ENCODE measurements at places on chromosomes 5 and 9. TPM values are rescaled to one million over a fixed set of nuclear protein-coding genes. Genes with fewer than 3 reads are reported as not detected.

ATP6V0E1 gene
- polyA plus RNA-seq = 162 TPM

DNA sequence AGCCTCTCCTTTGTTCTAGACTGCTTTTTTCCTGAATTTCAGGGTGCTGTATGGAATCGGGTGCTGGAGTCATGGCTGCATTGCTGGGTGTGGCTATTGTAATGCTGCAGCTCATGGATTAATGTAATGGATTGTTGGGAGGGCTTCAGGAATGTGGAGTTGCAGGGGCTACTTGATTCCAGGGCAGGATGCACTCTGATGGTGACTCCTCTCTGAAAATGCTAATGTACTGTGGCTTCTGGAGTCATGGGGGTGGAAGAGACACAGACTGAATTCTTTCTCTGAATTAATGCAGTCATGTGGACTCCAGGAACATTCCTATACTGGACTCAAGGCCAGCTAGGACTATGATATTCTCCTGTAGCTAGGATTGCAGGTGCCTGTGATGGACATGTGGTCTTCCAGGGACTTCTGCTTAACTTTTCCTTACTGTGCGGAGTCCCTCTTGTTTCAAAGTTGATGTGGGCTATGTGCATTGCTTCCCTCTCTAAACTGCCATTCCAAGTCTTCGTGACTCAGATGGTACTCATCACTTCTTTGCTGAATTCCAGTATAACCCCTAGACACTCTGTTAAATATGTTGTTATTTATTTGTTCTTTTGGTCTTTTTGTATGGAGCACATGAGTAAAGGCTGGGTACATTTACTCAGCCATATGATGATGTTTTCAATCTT lies 396.2 kb downstream of the KCTD16 start:
- DNase-seq = no peak

GRCh38 chr5:59685793-59686192 lies 207.7 kb downstream of the PDE4D start:
- DNase-seq = no peak

LHX2 gene
- 0.10 TPM for polyA plus RNA-seq

LTC4S gene
- 4.6 TPM for polyA plus RNA-seq

- no peak for DNase-seq
Observed at GRCh38 chr5:6786786-6787495, 73.7 kb downstream of the TENT4A start.

NRARP gene
- polyA plus RNA-seq = 7.6 TPM

- no peak for DNase-seq
Observed at GRCh38 chr9:93809204-93809940, 145.8 kb downstream of the BARX1 start.

DNA sequence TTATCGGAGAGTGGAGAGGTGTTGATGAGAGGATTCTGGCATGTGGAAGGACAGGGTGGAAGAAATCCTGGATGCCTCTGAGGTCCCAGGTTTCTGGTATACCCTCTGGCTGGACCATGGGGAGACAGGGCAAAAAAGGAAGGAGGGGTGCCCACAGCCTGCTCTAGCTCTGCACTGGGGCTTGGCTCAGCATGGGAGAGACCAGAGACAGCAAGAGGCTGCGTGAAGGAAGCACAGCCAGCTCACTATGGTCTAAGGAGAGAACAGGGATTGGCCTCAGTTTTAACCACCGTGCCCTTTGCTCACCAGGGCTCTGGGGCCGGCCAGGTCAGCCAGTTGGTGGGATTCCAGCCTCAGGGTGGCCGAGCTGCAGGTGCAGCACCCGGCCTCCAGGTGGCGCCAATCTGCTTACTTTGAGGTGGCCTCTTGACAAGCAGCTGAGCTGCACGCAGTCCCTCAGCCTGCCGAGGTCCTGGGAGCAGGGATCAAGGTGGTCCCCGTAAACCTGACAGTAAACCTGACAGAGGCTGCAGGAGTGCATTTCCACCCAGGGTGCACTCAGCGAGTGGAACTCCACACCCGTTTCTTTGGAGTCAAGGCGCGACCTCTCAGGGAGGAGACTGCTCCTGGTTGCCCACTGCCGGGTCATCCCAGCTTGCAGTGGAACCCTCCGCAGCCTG lies 25.0 kb upstream of the SPTLC1 start:
- no peak for DNase-seq

GRCh38 chr5:142316051-142316450 lies 8.8 kb downstream of the SPRY4 start:
- no peak for DNase-seq

DNA sequence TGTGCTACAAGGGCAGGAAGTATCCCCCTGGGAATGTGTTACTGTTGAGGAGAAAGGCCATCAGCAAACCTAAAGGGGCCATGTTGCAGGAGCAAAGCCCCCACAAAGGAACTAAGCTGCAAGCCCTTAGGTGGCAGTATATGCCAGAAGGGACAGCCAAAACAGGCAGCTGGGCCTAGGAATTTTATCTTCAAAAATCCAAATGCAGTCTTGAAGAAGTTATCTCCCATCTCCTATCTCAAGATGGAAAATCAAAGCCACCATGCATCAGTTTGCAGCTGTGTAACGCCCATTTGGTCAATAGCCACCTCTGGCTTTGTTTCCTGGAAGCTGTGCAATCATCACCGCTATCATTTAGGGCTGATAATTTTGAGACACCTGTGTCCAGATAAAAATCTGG lies 400.3 kb downstream of the ARHGEF28 start:
- no peak for DNase-seq

DNA sequence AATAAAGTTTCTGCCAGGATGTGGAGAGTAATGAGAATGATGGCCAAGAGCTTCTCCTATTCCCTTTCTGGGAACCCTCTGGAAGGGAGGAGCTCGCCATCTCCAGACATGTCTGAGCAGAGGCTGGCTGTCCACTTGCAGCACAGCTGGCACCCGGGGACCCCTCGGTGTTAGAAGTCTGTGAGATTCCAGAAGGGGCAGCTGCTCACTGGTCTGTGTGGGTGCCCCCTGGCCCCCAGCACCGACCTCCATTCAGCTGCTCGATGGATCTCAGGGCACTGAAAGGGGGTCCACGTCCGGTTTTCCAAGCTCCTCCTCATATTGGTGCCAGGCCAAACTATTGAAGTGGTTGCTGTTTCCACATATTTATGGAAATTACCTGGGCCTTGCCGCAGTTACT lies 3.6 kb upstream of the FAM163B start:
- no peak for DNase-seq

FANCC gene
- polyA plus RNA-seq = 13.4 TPM

DNA sequence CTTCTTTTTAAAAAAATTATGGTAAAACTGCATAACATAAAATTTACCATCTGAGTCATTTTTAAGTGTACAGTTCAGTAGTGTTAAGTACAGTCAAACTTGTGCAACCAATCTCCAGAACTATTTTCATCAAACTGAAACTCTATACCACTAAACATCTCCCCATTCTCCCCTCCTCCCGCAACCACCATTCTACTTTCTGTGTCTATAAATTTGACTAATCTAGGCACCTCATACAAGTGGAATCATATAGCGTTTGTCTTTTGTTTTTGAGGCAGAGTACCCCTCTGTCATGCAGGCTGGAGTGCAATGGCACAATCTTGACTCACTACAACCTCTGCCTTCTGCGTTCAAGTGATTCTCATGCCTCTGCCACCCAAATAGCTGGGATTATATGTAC lies 24.0 kb upstream of the EBF1 start:
- no peak for DNase-seq

RUSC2 gene
- 18.0 TPM for polyA plus RNA-seq

DNA sequence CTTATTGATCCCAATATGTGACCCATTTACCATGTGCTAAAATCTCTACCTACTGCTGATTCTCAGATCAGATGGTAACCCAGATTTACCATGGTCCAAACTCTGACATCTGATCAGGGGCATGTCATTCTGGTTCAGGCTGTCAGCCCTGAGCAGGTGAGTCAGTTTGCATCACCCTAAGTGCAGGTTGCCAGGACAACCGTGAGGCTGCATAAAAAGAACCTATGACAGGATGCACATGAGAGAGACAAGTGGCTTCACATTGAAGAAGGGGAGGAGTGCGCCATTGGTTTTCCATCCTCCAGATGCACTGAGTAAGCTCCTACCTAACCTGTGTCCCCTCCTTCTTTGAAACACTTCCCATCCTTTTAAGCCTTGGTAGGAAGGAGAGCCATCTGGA lies 801 bp upstream of the PRSS3 start:
- DNase-seq = no peak

KCNIP1 gene
- 11.0 TPM for polyA plus RNA-seq

TICAM2 gene
- 2.5 TPM for polyA plus RNA-seq

TMEM215 gene
- polyA plus RNA-seq = 0.24 TPM

- peak; percentile 33 for DNase-seq
Observed at GRCh38 chr5:112186401-112186990, 232.6 kb downstream of the EPB41L4A start.

GRCh38 chr5:173733831-173734501 lies 117.5 kb upstream of the BOD1 start:
- DNase-seq = no peak

GRCh38 chr9:94908011-94908563 lies 181.6 kb downstream of the AOPEP start:
- no peak for DNase-seq

DNA sequence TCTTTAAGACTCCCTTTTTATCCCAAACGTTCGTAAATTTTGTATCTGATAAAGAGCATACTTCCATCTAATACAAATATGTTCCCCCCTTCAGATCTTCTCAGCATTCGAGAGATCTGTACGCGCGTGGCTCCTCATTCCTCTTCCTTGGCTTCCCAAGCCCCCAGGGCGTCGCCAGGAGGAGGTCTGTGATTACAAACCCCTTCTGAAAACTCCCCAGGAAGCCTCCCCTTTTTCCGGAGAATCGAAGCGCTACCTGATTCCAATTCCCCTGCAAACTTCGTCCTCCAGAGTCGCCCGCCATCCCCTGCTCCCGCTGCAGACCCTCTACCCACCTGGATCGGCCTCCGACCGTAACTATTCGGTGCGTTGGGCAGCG lies 19.9 kb downstream of the CDKN2A start:
- DNase-seq = no peak

ABCA2 gene
- polyA plus RNA-seq = 33.6 TPM

DNA sequence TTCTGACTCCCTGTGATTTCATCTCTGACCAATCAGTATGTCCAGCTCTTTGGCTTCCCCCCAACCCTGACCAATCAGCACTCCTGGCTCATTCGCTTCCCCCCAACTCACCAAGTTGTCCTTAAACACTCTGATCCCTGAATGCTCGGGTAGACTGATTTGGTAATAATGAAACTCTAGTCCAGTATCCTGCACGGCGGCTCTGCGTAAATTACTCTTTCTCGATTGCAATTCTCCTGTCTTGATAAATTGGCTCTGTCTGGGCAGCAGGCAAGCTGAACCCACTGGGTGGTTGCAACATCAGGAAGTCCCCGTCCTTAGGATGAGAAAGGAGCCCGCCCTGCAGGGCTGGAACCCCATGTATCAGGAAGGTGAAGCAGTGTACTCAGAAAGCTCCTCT lies 10.4 kb downstream of the FCN2 start:
- no peak for DNase-seq

KLF4 gene
- 9.2 TPM for polyA plus RNA-seq

IFNA5 gene
- polyA plus RNA-seq = not detected

TIFAB gene
- polyA plus RNA-seq = 0.18 TPM

DNA sequence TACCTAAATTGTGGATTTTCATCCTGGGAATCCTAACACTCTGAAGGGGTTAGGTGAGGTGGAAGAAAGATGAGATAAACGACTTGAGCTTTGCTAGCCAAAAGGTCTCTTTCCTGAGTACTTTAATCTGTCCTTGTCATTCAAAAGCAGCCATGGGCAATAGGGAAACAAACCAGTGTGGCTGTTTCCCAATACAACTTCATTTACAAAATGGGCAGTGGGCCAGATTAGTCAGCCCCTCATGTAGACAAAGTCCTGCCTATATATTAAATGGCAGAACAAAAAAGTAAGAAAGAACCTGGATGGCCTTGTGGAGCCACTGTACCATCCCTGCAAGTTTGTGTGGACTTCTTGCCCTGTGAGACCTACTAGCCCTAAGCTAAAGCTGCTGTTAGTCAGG lies 51.0 kb upstream of the NFIL3 start:
- DNase-seq = no peak

CRHBP gene
- 18.4 TPM for polyA plus RNA-seq

GRCh38 chr9:91247278-91247677 lies 114.4 kb downstream of the AUH start:
- no peak for DNase-seq

GRCh38 chr9:122151267-122151828 lies 8.2 kb downstream of the NDUFA8 start:
- DNase-seq = no peak

DNA sequence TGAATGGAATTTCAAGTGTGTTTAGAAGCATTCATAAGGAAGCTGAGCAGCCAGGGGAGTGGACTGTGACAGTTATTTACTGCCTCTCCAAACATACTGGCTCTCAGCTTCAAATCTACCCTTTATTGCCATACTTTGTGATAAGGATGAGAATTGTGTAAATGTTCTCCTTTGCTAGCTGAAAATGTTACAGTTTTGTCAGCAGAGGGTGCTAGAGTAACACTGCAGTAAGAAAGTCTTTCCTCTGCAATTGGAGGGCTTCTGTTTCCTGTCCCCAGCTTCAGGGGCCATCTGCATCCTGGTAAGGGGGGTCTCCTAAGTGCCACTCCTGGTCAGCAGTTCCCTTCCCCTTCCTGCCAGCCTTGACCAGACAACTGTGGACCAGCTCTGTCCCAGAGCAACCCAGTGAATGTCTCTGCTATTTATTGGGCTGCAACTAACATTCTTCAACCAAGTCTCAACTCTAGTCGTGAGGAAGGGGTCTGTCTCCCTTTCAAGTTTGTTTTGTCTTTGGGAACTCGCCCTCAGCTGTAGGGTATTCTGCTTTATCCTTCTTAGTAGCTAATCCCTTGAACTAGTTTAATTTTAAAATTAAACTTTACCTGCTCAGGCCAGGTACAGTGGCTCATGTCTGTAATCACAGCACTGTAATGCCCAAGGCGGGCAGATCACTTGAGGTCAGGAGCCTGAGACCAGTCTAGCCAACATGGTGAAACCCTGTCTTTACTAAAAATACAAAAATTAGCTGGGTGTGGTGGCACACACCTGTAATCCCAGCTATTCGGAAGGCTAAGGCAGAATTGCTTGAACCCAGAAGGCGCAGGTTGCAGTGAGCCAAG lies 45.3 kb downstream of the RAPGEF6 start:
- DNase-seq = peak; percentile 39

MOCS2 gene
- 101 TPM for polyA plus RNA-seq

GRCh38 chr9:92429836-92430235 lies 5.6 kb upstream of the OMD start:
- no peak for DNase-seq

GRCh38 chr9:86503314-86503713 lies 149.1 kb upstream of the TUT7 start:
- no peak for DNase-seq

GRCh38 chr5:61347080-61347479 lies 15.0 kb downstream of the ZSWIM6 start:
- DNase-seq = no peak

ODF2 gene
- polyA plus RNA-seq = 51.4 TPM

- DNase-seq = no peak
Observed at GRCh38 chr5:52725808-52726207, 61.9 kb upstream of the ITGA1 start.

GRCh38 chr5:138408023-138408422 lies 30.8 kb upstream of the REEP2 start:
- DNase-seq = no peak

- no peak for DNase-seq
Observed at GRCh38 chr9:76637416-76637815, 126.8 kb upstream of the PCA3 start.

GRCh38 chr5:77882670-77883257 lies 106.6 kb upstream of the TBCA start:
- DNase-seq = no peak

TRIM23 gene
- polyA plus RNA-seq = 24.3 TPM

Measured in left renal pelvis (tissue), 4 donors.